Type B pancreatic cell (in vitro differentiated cells): ENCODE measurements at places on chromosomes 13 and 19. TPM values are rescaled to one million over a fixed set of nuclear protein-coding genes. Genes with fewer than 3 reads are reported as not detected.
A peak's percentile ranks its signal among the peaks of the same experiment; 100 is the strongest.

GRCh38 chr13:37361608-37362007 is 237.0 kb downstream of the POSTN start:
- H3K36me3 ChIP-seq, result no peaks in the 10 kb centered on the region
- no peaks in the 10 kb centered on the region for H3K4me1 ChIP-seq
- H3K27me3 ChIP-seq, result no peaks in the 10 kb centered on the region

DNA sequence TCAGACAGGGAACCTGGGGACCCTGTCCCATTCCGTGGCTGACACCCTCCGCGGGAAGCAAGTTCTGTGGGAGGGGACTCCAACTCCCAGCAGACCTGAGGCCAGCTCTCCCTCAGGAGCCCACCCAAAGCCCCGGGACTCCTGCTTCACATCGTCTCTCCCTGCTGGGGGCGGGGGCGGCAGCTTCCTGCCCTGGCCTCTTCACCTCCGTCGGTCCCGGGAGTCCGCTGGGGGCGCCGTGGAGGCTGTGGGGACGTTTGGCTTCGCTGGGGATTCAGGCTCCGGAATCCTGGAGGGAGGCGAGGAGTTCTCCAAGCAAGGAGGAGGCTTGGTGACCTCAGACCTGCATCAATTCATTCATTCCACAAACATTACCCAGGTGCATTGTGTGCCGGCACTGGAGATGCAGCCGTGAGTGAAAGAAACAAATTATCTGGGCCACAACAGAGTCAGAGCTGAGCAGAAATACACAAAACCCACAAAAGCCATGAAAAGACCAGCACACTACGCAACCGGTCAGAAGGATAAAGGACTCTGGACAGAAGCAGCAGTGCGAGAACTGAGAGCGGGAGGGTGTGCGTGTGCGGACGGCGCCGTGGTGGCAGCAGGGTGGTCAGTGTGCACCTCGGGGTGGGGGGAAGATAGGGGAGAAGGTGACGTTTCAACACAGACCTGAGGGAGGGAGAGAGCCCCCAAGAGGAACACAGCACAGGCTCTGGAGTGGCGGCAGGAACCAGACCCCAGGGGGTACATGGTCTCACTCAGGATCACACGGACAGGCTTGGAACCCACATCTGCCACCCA is 19.0 kb downstream of the EPS8L1 start:
- H3K27me3 ChIP-seq, result peaks cover under 1% of the 10 kb centered on the region
- no peak overlapping the region for H3K4me3 ChIP-seq
- peaks cover 5% of the 10 kb centered on the region for H3K4me1 ChIP-seq
- no peaks in the 10 kb centered on the region for H3K36me3 ChIP-seq
- peak overlapping the region; percentile 38 for H3K27ac ChIP-seq

DNA sequence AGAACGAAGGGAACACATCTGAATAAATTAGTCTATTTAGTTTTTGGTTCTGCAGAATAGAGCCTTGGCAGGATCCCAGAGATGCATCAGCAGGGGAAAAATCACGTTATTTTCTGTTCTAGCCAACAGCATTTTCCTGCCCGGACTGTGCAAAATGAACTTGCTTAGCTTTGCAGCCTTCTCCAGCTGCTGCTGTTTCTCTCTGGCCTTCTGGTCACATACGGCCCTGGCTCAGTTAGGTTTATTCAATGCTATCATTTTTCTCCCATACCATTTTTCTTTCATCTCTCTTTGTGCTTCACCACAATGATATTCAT is 110.4 kb upstream of the KL start:
- no peaks in the 10 kb centered on the region for H3K27me3 ChIP-seq
- DNase-seq, result no peak
- peaks cover 3% of the 10 kb centered on the region for H3K36me3 ChIP-seq

DNA sequence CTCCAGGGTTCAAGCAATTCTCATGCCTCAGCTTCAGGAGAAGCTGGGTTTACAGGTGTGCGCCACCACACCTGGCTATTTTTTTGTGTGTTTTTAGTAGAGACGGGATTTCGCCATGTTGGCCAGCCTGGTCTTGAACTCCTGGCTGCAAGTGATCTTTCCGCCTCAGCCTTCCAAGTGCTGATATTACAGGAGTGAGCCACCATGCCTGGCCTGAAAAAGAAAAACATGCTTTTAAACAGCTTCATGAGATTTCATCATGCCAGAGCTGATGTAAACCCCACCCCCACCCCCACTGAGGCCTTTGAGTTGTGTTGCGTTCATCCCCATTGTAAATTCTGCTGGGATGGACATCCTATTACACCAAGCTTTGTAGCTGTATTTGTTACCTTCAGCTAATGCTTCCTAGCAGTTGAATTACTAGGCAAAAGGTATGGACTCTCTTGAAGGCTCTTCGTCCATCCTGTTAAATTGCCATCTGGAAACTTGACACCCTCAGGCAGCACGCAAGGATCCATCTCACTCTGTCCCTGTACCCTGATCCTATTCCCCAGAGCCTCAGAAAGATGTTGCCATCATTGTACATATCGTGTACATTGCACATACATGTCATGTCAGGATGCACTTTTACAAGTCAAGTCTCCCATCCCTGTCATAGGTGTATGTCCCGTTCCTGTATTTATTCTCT is 47.3 kb downstream of the NFIX start:
- no peak overlapping the region for H3K27ac ChIP-seq
- H3K36me3 ChIP-seq, result no peaks in the 10 kb centered on the region
- H3K4me3 ChIP-seq, result no peak overlapping the region
- peaks cover 95% of the 10 kb centered on the region for H3K27me3 ChIP-seq
- no peak for DNase-seq
- peaks cover 20% of the 10 kb centered on the region for H3K4me1 ChIP-seq

GRCh38 chr19:51253088-51253806 is 2.4 kb downstream of the SIGLECL1 start:
- no peak overlapping the region for H3K4me3 ChIP-seq
- H3K4me1 ChIP-seq, result no peaks in the 10 kb centered on the region
- H3K36me3 ChIP-seq, result no peaks in the 10 kb centered on the region

GRCh38 chr19:4012092-4012974 is 4.8 kb downstream of the PIAS4 start:
- H3K4me3 ChIP-seq, result peak overlapping the region; percentile 61
- no peak for DNase-seq
- no peaks in the 10 kb centered on the region for H3K27me3 ChIP-seq

CPT1C gene
- total RNA-seq, result 7.8 and 65.0 TPM in 2 replicates
